Erythroblast (primary cell): ENCODE measurements at places on chromosomes 6 and 20.

- no peak for DNase-seq
Measured at GRCh38 chr20:8408587-8409307, 276.7 kb downstream of the PLCB1 start.

DNA sequence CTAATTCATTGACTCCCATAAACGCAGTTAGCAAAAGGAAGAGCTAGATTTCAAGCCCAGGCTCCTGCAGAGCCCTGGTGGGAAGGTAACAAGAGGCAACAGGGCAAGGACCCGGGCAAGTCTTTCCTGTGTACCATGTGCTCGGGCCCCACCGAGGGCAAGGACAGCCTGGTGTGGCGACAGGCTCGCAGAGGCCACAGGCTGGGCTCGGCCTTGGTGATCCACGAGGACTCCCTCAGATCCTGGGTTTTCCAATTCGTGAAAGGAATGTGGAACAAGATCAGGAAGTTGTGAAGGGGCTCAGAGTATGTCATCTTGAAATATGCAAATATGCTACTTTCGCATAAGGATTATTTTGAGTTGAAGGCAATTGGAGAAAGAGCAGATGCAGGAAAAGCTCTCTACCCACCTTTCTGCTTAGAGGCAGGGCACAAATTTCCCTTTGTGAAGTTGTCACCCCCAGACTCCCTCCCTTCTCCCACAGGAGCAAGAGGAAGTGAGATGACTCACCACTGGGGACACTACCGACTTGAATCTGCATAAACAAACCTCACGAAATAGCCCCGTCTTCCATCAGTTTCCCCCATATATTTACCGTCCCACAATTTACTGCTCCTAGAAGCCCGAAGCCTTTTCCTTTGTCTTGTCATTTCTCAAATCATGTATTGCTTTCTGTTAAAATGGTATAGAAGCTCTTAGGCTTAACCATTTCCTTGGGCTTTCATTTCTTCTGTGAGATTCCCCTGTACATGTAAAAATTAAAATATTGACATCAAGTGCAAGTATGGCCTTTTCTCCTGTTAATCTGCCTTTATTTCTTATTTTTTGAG is 79.0 kb downstream of the PSMG4 start:
- DNase-seq, result no peak

GRCh38 chr6:36839749-36840431 is 646 bp upstream of the CPNE5 start:
- peak; percentile 42 for DNase-seq

DNA sequence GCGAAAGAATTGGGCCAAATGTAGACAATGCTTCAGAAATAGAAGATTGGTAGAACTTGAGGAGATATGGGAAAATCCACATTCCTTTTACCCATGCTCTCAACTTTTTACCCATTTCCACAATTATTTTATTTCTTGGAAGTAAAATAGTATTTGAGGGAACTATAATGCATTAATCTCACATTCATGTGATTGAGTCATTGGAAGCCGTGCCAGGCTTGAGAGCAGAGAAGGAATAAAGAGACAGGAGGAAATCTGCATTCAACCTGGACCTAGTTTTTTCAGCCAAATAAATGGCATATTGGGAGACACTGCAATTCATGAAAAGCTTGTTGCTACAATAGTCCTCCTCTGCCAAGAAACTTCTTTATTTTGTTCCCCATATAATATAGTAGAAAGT is 2.8 kb upstream of the NUP153 start:
- no peak for DNase-seq

DNA sequence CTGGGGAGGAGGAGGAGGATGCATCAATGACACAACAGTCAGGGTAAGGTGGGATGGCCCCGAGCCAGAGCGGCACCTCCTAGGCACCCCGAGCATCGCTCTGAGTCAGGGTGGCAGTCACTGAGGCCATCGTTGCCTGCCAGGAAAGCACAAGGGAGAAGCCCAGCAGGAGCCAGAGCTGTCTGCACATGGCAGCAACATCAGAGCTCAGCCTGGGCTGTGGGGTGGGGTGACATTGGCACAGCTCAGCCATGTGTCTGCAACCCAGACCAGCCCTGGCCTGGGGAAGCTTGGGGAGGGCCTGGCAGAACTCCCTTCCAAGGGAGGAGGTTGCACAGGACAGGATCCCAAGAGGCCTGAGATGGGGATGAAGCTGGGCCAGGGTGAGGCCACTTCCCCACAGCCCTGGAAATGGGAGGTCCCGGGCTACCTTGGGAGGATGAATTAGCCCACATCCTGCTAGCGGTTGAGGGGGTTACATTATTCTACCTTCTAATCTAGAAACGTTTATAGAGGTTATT is 255.6 kb downstream of the MAFB start:
- DNase-seq, result no peak

DNA sequence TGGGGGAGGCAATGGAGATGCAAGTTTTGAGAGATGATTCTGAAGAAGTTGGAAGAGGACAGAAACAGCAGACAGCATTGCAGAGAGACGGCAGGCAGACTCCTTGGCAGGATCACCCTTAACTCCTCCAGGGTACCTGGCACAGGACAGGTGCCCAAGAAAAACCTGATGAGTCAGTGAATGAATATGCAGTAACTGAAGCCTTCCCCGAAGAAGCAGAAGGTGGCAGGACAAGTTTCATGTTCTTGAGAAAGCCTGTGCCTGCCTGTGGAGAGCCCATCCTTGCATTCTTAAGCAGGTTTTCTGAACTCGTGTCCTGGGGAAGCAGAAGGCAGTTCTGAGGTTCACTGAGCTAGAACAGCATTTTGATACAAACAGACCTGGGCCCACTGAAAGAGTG is 79.6 kb upstream of the SASH1 start:
- DNase-seq, result no peak

DNA sequence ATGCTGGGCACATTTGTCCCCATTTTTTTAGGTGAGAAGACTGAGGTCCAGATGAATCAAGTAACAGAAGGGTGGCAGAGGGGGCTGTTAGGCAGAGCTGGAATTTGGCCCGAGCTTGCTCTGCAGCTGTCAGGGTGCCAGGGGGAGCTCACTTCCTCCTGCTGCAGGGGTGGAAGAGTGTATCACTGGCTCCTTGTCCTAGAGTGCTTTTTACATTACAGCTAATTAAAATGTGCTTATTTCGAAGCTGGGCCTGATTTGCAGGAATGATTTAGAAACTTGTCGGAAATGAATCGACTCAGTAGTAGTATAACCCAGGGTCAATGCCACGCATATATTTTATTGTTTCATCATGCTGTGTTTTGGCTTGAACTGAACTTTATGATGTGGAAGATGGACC is 11.1 kb downstream of the TOX2 start:
- no peak for DNase-seq

DNA sequence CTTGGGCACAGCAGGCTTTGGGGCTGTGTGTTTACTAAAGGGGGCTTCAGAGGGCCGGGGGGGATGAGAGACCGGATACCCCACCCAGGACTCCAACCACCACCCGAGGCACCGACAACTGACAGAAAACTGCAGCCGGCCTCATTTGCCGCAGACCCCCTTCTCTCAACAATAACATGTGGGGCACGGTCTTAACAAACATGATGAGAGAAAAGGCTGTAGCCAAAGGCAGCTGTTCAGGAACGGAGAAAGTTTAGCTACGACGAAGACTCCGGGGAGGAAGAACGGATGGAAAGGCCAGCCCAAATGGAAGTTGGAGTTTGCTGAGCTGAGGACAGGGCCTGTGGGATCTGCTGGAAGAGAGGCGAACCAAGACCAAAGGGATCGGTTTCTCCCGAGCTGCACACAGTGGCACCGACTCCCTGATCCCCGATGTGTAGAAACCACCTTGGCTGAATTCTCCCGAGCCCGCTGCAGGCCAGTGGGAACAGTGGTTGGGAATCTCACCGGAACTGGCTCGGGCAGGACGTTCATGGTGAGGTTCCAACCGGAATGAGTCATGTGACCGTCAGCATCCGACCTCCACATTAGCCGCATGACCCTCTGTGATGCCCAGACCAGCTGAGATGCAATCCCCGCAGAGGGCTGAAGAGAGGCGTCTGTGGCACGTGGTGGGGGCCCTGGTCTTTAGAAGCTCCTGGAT is 359.3 kb downstream of the TAF4 start:
- DNase-seq, result no peak

DNA sequence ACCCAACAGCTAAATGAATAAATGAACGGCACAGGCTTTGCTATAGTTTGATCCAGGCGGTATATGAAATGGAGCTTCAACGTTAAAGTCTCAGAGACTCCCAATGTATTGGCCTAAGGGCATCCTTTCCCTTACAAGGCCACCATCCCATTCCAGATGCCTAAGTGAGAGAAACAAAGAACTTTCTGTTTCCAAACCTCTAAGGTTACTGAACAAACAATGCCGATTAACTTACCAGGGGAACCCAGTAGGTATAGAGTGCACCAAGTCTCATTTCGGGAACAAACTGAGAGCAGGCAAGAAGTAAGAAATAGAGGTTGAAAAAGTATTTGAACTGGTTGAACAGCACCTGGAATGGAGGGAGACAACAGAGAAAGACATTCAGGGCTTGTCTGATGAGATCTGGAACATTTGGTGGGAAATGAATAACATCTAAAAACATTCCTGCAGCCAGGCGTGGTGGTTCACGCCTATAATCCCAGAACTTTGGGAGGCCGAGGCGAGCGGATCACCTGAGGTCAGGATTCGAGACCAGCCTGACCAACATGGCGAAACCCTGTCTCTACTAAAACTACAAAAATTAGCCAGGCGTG is 42.5 kb downstream of the ATP9A start:
- DNase-seq, result no peak

GRCh38 chr20:44736170-44737021 is 9.3 kb upstream of the KCNK15 start:
- DNase-seq, result peak; percentile 31
